ENCODE measurements at places on chromosomes 13 and 19.

GRCh38 chr19:12513531-12514061 is 29.0 kb upstream of the ZNF709 start:
- DNase-seq, result no peak

DNA sequence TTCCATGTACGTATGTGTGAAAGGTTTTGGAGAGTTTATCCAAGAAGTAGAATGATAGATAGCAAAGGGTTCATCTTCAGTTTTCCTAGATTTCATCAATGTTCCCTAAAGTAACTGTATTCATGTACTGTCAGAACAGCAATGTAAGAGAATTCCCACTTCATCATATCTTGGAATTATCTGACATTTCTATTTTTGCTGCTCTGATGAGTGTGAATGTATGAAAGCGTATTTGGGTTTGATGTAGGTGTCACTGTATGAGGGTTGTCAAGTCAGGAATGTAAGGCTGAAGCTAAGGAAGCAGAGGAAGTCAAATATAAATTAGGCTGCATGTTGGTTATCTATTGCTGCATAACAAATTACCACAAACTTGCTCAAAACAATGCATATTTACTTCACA is 7.2 kb upstream of the KATNAL1 start:
- no peak for DNase-seq

DNA sequence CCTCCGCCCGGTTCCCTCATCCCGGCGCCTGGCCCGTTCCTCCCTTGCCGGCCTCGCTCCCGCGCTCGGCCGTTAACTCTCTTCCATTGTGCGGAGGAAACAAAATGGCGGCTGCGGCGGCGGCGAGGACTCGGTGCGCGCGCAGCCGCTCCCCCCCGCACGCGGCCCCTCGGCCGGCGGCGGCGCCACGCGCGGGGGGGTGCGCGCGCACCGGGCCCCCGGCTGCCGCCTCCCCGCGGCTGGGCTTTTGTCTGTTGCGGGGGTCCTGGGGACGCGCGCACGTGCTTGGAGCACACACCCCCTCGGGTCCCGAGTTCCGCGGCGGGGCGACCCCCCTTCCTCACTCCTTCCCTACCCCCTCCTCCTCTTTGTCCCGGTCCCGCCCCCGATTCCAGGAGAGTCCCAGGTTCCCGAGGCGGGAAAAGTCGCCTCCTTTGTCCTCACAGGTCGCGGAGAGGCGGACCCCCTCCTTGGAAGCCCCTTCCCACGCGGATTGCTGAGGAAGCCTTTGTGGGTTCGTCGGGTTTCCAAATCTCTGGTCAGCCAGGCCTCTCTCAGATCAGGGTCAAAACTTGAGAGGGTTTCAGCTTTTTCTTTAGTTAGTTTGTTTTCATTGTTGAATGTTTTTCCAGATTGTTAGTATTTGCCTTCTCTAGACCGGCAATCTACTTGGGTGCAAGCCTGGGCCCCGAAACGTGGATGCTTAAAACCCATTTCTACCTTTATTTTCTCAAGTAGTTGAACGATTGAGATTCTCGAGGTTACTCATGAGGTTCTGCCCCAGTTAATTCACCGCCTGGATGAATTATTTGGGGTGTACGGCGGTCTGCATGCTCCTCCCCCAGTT is 687 bp downstream of the ILF3 start:
- no peak for DNase-seq

DNA sequence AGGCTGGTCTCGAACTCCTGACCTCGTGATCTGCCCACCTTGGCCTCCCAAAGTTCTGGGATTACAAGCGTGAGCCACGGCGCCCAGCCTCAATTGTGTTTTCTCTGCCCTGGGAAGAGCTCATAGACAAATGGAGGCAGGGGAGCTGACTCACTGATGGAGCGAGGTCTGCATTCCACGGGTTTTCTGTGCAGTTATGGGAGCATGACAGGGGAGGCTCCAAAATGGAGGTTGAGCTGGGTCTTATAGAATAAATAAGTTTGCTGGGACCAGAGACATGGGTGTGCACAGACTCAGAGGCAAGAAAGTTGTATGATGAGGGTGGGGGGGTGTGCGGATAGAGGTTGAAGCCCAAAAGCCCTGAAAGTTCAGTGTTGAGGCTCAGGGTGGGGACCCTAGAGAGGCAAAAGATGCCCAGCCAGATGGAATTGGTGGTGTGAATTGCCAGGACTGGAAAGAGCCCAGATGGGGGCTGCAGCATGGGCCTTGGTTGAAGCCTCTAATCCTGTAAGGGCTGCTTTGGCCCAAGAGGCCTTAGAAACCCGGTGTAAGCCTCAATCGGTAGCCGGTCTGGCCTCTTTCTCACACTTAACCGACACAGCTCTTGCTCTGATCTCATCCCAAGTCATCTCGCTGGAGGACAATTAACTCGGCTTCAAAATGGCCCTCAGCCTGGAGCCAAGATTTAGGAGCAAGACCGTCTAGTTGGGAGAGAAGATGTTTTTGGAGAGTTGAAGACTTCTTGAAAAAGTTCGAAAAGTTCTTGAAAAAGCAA is 1.9 kb downstream of the TPM4 start:
- peak; percentile 70 for DNase-seq

- no peak for DNase-seq
Measured at GRCh38 chr19:32415669-32416068, 10.1 kb downstream of the DPY19L3 start.

GRCh38 chr13:52845766-52846566 is 2.5 kb downstream of the PCDH8 start:
- no peak for DNase-seq

- DNase-seq, result no peak
Measured at GRCh38 chr13:67299751-67300150, 69.6 kb upstream of the PCDH9 start.

GRCh38 chr19:30557212-30557611 is 185.0 kb downstream of the ZNF536 start:
- DNase-seq, result no peak

DNA sequence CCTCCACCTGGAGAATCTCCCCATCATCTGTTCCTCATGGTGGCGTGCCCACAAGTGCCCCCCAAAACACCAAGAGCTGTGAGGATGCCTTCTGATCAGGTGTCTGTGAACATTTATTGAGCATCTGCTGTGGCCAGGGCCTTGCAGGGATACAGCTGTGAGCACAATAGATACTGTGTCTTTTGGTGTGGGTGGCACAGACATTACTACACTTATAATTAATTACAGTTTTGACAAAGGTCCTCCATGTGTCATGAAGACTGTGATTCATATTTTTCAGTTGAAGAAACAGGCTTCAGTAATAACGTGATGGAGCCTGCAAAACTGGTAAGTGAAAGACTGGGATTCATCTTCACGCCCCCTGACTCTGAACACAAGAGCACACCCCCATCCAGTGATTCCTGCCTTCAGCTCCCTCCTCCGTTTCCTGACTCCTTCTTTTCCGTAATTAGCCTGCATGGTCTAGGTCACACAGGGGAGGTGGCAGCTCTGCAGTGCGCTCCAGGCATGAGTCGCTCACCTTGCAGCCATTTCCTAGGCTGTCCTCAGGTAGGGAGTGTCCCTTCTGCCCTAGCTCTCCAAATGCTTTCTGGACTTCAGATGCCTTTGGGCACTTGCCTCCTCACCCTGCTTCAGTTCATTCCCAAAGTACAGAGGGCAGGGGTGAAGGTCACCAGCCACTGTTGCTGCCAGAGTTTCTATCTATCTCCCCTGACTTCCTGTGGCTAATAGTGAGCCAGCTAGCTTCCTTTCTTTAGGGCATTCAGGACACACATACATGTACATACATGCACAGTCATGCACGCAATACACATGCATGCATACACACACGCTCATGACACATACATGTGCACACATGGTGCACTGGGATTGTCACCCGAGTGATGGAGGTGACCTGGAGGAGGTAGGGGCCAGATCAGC is 66.5 kb downstream of the SIAH3 start:
- no peak for DNase-seq

Data from GM04504 (cell line).